GM12892 (cell line): ENCODE measurements at places on chromosomes 1 and 21.
A peak's percentile ranks its signal among the peaks of the same experiment; 100 is the strongest.

GRCh38 chr1:75342786-75343185 is 208.6 kb downstream of the LHX8 start:
- DNase-seq, result no peak

DNA sequence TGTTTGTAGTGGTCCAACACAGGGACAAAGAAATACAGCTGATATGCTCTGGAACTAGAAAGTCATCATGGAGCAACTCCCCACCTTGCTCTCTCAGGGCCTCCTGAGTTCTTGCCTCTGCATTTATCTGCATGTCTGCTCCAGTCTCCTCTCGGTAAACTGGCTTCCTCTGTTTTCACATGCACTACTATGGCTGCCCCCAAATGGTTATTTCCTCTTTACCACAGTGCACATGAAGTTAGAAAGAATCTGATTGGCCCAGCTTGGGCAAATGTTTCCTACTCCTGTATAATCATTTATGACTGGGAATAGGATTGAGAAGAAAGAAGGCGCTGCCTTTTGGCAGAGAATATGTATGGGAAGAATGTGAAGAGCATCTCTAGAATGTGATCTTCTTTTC is 16.5 kb upstream of the PSMB2 start:
- no peak for DNase-seq

DNA sequence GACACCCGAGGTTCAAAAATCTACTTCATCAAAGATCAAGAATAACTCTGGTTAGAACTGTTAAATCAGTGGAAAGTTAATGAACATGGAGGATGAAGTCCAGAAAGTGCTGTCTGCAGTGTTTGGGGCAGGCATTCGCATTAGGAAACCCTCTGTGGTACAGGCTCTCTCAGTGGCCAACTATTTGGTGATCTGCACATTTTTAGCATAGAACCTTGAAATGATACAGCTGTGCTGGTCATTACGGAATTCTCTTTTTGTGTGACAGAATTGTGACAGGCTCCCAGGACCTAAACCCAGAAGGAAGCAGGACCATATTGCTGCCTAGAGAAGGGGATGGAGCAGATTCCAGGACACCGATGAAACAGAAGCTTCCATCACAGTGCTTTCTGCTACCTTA is 89.0 kb downstream of the SLC45A1 start:
- no peak for DNase-seq

GRCh38 chr1:147751346-147751745 is 9.1 kb downstream of the GJA5 start:
- DNase-seq, result no peak

GRCh38 chr1:107785496-107786202 is 179.3 kb downstream of the VAV3 start:
- DNase-seq, result no peak

DNA sequence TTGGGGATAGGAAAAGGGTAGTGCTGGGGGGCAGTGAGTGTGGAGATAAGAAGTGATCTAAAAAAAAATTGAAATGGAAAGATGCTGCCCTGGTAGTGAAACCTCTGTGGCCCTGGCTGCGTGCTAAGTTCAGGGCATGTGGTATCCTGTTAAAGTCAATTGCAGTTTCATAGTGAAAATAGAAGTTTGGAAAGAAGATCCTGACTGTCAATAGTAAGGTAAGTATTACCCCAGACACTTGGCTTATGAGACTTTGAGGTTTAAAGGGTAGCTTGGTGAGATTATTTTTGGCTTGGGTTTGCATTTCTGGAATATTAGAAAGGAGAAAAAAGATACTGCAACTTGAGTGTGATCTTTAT is 6.8 kb downstream of the ARID1A start:
- DNase-seq, result no peak

GRCh38 chr1:206921772-206922265 is at the start of gene FCMR:
Gene FCMR (minus strand): TSS chr1:206921941. CDS start chr1:206921854, 87 bp downstream.
- DNase-seq, result no peak

- DNase-seq, result no peak
Measured at GRCh38 chr1:32742956-32743355, 40.4 kb upstream of the SYNC start.

DNA sequence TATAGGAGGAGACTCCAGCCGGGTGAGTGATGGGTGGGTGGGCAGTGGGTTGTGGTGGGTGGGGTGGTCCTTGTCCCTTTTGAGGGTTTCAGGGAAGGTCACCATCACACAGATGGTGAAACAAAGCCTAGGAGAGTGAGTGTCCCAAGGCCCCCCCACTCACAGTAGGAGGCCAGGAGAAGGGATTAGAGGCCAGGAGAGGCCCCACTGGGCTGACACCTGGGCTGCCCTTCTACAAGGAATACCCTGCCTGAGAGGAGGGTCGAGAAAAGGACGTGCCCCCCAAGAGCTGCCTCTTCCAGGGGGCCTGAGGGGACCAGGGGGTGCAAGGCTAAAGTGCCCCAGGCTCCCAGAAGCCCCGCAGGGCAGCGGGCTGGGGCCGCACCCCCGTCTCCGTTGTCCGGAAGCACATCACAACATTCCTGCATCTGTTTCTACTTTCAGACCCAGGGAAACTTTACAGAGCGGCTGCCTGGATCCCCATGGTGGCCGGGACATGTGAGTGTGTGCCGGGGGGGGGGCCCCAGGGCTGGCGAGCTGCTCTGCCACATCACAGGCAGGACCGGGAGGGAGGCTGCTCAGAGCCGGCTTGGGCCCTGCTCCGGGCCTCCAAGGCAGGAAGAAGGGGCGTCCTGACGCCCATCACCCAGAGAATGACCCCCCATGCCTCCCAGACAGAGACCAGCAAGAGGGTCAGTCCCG is 68.2 kb downstream of the ARHGEF16 start:
- DNase-seq, result no peak

- no peak for DNase-seq
Measured at GRCh38 chr1:162214202-162214601, 144.7 kb downstream of the NOS1AP start.

- no peak for DNase-seq
Measured at GRCh38 chr1:199687321-199687720, 340.2 kb upstream of the NR5A2 start.

DNA sequence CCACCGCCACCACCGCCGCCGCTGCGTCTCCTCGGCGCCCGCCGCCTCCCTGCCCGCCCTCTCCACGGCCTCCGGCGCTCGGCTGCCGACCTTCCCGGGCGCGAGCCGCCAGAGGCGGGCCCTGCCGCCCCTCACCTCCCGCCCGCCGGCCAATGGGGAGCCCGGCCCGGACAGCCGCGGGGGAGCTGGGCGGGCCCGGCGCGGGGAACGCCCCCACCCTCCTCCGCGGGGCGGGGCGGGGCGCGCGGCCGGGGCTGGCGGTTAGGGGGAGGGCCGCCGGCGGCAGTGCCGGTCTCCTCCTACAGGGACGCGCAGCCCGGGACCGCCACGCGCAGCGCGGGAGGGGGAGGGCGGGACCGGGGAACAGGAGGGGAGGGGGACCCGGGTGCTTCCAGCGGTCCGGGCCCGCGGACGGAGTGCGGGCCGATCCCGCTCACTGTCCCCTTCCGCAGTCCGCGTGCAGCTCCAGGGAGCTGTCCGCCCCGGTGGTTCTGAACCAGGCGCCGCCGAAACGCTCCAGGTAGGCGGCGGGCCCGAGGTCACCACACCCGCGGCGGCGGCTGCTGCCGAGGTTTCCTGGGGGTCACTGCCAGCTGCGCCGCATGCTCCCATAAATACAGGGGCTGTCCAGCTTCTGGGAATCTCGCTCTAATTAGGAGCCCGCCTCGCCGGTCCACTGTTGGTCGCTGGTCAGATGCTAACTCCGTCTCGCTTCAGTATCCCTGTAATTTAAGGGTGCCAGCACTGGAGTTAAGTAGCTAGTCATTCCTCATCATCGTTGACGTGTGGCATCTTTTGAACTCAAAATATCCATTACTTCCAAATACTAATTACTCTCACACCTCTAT is at the start of gene PGBD5:
Gene PGBD5 (minus strand): TSS at position 87 of the 848 bp plus-strand sequence. CDS start 404 bp downstream, outside the sequence.
- DNase-seq, result peak; percentile 61

DNA sequence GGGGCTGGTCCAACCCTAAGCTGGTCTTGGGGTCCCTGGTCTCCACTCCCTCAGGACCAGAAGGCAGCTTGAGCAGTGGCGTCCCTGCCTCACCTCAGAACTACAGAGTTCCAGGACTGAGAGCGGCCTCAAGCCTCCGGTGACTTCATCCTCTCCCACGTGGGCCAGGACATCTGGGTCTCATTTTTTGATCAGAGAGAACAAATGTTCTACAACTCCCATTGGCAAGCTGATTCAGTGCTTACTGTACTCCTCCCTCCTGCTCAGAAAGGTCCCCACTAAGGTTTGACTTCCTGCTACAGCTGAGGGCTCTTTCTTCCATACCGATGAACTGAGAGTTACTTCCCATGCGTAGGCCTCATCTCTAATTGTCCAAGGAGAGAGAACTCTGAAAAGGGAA is 78.5 kb downstream of the PLXNA2 start:
- no peak for DNase-seq

- no peak for DNase-seq
Measured at GRCh38 chr1:96964761-96965160, 243.2 kb downstream of the PTBP2 start.

DNA sequence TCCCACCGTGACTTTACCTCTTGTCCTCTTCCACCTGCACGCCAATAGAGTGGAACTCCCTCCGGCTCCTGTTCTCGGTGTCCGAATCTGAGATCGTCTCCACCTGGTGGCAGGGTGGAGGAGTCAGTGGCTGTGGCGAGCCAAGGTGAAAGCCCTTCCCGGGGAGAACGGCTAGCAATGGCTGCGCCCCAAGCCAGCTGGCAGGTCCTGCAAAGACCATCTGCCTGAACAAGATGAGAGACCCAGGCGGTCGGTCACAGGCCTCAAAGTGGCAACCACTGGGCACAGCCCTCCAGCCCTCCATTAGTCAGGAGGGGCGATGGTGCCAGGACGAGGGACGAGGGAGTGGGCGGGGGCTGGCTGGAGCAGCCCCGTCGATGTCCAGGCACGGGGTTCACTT is 25.4 kb upstream of the SMIM12 start:
- DNase-seq, result no peak

DNA sequence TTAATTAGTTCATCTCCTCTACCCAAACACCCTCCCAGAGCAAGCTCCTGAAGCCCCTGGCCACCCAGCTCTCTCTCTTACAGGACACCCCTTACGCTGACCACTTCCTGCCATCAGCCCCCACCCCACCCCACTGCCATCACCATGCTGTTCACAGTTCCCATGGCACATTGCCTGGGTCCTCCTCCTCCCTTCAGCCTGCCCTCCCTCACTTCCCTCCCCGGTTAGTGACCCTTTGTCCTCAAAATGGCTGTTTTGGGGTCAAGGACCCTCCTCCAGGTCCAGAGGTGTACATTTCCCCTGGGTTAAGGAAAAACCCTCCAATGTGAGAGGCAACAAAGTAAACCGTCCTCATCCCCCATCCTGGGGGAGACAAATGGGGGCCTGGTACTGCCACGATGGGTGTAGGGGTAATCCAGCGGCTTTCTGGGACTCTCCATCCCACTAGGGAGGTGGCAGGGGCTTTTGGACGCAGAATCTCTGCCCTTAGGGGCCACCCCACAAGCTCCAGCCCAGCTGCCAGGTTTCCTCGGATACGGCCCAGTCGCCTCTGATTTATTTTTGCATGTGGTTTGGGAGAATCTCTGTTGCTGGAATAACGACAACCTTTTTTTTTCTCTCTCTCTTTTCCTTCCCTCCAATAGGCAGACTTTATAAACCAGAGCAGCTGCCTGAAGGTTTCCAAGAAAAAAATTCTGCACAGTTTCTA is 8.5 kb downstream of the CAMK2N1 start:
- DNase-seq, result no peak

DNA sequence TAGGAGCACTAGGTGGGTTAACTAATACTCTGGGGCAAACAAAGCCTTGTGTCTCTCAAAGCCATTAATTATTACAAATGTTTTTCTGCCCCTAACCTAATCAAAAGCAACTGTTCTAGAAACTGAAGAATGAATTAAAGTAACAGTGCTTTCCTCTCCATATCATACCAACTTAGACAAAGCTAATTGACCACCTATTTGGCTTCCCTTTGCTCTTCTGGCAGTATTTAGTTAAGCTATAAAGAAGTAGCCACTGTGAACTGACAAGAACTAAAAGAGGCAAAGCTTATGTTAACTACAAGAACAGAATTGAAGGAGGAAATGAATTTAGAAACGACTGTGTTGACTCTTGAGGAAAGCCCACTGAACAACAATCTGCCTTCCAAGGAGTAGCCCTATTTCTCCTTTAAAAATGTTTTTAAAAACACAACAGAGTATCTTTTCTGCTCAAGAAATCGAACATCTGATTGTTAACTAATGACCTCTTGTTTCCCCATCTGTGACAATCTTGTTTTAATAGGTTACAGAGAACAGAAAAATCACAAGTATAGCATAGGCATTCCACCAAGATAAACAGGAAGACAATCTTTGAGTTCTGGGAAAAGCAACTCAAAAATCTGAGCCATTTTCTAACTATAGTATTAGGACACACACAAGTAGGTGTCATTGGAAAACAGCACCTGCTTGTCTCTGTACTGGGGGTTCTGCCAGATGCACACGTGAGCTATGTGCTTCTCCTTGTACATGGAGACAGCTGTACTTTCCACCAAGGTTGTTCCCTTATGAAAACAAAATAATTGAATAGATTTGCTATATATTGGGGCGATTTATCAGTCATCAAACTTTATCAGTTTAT is 3.1 kb upstream of the EGLN1 start:
- DNase-seq, result no peak

DNA sequence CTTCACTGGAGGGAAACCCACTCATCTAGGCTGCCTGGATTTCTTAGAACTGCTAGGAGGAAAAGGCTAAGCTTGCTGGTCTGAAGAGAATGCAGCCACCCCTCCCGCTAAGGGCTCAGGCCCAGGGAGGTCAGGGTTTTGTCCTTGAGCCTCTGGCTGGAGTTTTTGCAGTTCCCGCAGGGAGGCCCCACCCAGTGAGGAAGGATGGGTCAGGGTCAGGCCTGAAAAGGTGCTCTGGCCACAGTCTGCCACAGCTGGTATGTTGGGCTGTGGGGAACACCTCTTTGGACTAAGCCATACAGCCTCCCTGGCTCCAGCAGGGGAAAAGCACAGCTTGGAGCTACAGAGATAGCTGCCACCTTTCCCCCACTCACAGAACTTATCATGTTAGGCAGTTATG is 71.4 kb upstream of the PAPPA2 start:
- no peak for DNase-seq

DNA sequence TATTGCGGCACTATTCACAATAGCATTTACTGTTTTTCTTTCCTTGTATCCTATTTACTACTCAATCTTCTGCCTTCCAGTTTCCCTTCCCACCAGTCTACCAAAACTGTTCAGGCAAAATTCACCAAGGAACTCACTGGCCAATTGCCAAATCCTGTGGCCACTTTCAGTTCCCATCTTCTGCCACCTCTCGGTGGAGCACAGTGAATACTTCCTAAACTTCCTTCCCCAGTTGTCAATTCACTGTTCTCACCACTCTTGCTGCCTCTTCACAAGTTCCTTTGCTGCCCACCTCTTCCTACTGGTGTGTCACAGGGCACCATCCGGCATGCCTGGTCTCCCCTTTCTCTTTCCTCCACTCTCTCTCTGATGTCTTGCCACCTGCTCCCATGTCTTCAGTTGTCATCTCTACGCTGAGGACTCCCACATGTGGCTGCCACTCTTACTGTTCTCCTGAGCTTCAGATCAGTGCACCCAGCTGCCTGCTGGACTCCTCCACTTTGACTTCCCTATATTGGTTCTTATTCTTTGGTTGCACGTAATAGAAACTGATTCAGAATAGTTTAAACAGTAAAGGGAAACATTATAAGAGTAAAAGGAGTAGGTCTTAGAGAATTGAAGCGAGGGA is 114.4 kb downstream of the PIK3R3 start:
- DNase-seq, result no peak

- no peak for DNase-seq
Measured at GRCh38 chr1:205610901-205611466, 20.8 kb downstream of the ELK4 start.
